Activated CD4-positive, alpha-beta T cell treated with anti-CD3 and anti-CD28 coated beads for 24 hours (primary cell): ENCODE measurements at places on chromosomes 6 and 20.
A peak's percentile ranks its signal among the peaks of the same experiment; 100 is the strongest.

GRCh38 chr20:682123-682522, 6.5 kb upstream of the SCRT2 start:
- no peak for DNase-seq

DNA sequence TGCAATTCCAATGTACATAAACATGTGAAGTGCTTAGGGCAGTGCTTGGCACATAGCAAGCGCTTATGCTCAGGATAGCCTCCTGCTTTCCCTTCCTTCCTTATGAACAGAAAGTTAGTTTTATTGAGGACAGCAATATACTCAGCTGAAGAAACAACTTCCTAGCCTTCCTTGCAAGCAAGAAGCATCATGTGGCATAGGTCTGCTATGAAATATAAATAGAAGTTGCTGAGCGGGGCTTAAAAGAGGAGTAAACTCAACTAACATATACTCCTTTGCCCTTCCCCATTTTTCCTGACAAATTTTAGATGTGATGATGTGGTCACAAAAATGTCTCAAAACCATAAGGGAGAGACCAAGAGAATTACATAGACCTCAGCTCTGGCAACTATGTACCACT, 98.9 kb downstream of the KIF16B start:
- no peak for DNase-seq

GRCh38 chr6:52801188-52801841, 2.3 kb downstream of the GSTA1 start:
- no peak for DNase-seq

DNA sequence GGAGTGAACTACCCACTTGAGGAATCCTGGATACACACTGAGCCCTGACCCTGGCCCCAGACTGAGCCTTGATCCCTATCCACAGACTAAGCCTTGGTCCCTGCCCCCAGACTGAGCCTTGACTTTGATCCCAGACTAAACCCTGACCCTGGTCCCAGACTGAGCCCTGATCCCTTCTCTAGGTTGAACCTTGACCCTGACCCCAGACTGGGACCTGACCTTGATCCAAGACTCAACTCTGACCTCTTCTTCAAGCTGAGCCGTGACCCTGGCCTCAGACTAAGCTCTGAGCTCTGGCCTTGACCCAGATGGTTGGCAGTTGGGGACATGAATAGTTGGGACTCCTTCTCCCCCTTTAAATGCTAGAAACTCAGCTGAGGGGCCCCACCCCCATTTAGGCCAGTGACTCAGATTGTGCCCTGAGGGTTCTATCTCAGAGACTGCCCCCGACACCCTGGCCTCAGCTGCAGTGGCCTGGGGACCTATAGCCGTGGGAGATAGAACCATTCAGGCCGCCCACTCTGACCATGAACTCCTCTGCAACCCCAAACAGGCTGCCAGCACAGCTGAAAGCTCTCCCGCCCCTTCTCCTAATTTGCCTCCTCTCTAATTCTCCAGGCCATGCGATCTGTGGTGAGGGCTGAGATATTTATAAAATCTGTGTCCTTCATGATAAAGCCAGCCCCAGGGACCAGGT, 84.7 kb downstream of the DLGAP4 start:
- DNase-seq: no peak

- no peak for DNase-seq
Observed at GRCh38 chr20:59123678-59124255, 39.9 kb upstream of the ZNF831 start.

DNA sequence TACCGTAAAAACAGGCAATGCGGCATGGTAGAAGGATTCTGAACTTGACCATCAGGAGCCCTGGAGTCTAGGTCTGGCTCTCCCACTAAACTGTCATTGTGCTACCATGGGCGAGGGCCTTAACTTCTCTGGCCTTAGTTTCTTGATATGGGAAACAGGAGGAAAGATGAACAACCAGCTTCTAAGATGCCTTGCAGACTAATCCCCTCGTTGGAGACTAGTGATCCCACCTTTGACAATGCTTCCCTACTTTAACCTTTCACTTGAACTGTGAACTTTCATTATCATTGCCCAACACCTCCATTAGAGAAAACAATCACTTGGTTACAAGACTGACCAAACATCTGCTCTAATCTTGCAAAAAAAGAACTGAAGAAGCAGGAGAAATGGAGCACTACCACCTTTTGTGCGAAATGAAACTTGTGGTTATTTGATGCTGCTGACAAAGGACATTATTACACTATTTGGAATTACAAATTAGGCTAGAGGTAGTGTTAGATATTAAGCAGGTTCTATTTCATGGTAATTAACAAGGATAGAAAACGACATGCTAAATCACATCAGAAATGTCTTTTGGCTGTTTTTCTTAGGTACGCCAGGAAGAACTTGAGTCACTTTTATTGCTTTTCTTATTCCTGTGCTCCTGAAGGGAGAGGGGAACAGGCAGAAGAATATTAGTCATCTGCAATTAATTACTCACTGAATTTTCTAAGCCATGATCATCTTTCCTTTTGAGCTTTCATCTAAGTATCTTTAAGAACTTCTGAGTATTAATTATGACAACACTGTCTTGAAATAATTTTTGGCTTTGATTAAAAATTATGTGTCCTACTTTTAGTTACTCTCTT, 39.1 kb upstream of the ARHGAP18 start:
- no peak for DNase-seq

- DNase-seq: no peak
Observed at GRCh38 chr6:148769304-148769968, 22.6 kb downstream of the UST start.

GRCh38 chr6:13336553-13336952, 8.2 kb upstream of the TBC1D7 start:
- peak; percentile 85 for DNase-seq

GRCh38 chr20:45034436-45034835, 66.5 kb downstream of the KCNS1 start:
- no peak for DNase-seq

DNA sequence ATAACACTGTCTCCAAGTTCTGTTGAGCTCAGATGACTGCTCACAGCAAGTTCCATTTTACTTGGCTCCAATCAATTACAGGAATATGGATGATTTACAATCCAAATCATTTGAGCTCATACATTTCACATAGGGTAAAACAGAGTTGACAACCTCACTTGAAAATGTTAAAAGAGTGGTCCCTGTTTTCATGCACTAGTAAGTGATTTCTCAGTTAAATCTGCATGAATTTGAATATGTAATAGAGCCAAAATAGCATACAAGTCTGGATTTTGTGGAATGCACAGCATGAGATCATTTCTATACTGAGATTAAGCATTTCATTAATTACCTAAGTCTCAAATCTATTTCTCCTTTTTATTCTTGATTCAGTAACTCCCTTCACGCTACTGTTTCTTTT, 217.6 kb downstream of the SIM1 start:
- DNase-seq: no peak

GRCh38 chr20:61262036-61262435, 10.0 kb downstream of the CDH4 start:
- no peak for DNase-seq

- DNase-seq: no peak
Observed at GRCh38 chr6:41404182-41404845, 68.9 kb downstream of the NCR2 start.

GRCh38 chr6:132950566-132950965, 136.2 kb downstream of the RPS12 start:
- DNase-seq: no peak

DNA sequence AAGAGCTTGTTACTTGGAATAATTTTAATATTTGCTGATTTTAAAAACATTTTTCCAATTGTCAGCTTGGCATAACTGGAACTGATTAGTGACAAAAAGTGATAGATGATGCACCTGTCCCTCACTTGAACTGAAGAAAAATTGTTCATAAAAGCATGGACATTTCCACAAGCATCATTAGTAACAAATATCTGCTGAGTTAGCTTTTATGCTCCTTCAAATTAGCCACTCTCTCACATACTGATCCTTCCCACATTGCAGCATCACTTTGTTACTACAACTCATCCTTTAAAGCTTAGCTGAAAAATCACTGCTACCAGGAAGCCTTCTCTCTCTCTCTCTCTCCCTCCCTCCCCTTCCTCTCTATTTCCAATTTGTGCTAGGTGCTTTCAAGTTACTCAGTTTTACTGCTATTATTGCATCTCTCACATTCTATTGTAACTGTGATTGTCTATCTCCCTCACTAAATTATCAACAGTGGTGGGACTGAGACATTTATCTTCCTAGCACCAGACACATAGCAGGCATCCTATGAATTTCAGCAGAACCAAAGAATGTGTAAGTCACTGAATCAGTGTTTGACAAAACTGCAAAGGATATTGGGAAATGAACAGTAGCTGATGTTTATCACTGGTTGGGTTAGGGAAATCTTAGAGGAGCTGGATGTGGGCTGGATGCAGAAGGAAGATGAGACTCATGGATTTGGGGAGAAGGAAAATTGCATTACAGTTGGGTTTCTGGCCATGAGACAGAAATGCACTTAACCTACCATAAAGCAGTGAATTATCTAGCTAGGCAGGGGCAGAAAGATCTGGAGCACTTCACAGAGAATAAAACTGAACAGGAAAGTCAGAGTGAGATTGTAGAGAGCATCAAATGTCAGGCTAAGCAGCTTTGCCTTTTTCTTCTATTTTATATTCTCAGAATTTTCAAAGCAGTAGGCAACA, 128.4 kb upstream of the PLN start:
- DNase-seq: no peak

- DNase-seq: no peak
Observed at GRCh38 chr20:38170826-38171674, 6.0 kb upstream of the TGM2 start.
